GM12865 (cell line): ENCODE measurements at places on chromosomes 16 and 17.

DNA sequence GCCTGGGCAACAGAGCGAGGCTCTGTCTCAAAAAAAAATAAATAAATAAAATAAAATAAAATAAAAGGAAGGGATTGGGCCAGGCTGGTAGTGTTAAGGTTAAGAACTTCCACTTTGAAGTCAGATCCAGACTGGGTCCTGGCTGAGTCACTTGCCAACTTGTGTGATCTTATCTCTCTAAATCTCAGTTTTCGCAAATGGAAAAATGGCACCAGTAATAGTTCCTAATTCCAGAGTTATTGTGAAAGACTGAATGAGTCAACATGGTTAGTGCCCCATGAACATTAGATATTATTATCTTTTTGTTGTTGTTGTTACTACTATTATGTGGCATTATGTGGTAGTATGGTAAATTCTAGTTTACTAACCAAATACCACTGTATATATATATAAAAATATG is 188.0 kb upstream of the AXIN2 start:
- no peak for DNase-seq

DNA sequence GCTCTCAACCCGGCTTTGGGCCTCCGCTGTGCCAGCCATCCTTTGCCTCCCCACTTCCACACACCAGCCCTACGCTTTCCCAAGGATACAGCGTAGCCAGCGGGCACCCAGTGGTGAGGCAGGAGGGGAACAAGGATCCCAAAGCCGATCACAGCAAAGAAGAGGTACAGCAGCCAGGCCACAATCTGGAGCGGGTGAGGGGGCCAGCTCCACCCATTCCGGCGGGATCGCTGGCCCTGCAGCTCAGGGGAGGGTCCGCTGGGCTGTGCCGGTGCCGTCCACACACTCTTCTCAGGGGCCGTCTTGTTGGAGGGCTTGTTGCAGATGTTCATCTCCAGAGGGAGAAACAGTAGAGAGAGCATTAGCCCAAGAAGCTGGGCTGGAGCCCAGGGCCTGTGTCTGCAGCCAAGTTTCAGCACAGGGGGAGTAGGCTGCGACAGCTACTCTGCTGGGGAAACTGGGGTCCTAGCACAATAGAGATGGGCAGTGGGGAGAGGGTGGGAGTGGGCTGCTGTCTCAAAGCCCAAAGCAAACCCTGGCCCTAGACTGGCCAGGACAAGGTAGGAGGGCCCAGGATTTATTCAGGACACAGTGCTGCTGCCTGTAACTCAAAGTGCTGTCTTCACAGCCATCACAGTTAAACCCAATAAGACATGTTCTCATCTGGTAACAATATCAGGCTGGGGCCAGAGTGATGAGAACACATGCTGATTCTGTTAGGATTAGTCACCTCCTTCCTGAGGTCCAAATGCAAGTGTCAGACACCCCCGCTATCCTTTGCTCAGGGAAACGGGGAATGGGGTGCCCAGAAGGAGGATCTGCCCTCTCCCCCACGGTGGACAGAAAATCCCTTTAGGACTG is 9.9 kb downstream of the ZDHHC1 start:
- no peak for DNase-seq

GRCh38 chr17:34173241-34173640 is 81.8 kb upstream of the CCL2 start:
- DNase-seq: no peak

DNA sequence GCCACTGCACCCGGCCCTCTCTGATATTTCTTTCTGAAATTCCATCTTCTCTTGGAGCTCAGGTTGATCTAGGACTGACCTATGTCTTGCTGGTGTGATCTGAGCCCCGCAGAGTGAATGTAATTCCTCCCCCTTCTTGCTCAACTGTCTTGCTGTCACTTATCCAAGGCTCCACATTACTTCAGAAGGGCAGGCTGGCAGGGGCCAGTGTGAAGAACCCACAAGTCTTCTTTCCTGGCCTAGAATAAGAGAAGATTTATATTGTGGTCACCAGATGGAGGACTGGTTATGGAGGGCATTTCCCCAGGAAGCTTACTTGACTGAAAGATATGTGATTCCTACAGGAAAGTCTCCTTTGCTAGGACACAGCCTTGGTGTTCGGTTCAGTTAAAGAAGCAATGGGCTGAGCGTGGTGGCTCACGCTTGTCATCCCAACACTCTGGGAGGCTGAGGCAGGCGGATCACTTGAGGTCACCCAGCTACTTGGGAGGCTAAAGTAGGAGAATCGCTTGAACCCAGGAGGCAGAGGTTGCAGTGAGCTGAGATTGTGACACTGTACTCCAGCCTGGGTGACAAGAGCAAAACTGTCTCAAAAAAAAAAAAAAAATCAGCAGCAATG is 13.4 kb downstream of the ITGAL start:
- no peak for DNase-seq

- DNase-seq: peak; percentile 28
Observed at GRCh38 chr16:53773150-53773846, 69.3 kb downstream of the FTO start.

DNA sequence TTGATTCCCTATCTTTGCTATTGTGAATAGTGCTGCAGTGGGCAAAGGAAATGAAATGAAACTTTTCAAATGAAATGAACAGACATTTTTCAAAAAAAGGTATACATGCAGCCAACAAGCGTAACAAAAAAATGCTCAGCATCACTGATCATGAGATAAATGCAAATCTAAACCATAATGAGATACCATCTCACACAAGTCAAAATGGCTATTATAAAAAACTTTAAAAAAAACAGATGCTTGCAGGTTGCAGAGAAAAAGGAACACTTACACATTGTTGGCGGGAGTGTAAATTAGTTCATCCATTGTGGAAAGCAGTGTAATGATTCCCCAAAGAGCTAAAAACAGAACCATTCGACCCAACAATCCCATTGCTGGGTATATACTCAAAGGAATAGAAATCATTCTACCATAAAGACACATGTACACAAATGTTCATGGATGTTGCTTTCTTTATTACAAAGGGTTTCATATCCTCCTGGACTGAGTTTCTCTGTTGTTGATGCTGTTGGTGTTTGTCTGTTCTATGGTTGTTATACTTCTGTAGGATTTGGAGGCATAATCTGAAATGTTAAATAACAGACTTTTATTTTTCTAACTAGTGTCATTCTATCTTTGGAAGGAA is 99.3 kb upstream of the SOX9 start:
- no peak for DNase-seq

DNA sequence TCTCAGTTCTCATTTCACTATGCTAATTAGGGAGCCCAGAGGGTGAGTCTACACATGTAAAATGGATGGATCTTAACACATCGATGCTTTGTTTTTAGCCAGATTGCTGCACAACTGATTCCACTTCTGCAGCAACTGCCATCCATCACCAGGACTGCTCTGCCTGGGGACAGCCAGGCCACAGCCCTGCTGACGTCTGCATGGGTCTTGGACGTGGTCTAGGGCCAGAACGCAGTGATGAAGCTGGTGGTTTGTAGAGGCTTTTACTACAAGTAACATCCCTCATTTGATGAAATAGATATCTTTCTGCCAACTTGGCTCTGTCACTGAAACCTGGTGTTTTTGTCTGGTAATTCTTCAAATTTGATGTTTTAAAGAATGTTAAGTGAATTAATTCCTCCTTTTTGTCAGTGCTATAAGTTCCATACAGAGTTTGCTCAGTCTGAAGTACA is 50.6 kb downstream of the MARCHF10 start:
- DNase-seq: no peak

GRCh38 chr16:68091380-68092261 is 6.5 kb downstream of the NFATC3 start:
- no peak for DNase-seq

- no peak for DNase-seq
Observed at GRCh38 chr16:16774389-16774788, 395.4 kb downstream of the NPIPA7 start.

DNA sequence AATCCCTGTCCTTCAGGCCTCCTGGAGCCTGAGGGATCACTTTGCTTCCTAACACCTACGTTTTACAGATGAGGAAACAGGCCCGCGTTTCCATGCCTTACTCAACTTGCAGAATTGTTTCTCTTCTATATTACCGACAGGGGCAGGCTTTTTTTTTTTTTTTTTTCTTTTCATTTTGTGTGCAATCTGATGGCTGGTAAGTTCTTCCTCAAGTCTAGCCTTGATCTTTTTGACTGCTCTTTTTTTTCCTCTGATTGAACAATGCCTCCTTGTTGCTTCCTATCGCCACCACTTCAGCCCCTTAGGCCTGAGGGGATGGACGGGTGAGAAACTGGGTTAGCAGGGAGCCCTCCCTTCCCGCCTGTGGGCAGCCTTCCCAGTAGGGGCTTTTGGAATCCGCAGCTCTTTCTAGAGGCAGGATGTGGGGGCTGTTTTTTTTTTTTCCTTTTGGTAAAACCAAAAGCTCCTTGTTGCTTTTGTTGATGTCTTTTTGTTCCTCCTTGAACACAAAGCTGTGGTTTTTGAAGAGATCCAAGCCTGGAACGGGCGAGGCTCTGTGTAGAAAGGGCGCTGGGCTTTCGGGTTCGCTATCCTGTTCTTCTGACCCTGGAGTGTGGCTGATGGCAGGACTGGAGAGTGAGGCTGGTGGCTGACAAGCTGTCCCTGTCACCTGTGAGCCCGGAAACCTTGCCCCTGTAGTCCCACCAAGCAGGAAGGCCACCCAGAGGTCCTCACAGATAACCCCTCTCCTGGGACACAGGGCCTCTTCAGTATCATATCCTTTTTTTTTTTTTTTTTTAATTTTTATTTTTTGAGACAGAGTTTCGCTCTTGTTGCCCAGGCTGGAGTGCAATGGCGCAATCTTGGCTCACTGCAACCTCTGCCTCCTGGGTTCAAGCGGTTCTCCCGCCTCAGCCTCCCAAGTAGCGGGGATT is 14.0 kb downstream of the LASP1 start:
- no peak for DNase-seq

- peak; percentile 59 for DNase-seq
Observed at GRCh38 chr17:44556166-44556831, 985 bp upstream of the FZD2 start.

DNA sequence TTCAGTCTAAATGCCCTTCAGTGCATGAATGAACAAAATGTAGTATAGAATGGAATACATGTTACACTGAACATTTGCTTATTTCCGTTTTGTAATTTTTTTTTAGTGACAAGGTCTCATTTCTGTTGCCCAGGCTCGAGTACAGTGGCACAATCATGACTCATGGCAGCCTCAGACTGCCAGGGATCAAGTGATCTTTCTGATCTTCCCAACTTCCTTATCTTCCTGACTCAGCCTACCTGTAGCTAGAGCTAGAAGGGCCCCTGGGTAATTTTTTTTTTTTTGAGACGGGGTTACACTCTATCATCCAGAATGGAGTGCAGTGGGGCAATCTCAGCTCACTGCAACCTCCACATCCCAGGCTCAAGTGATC is 7.3 kb upstream of the SLX4 start:
- no peak for DNase-seq

DNA sequence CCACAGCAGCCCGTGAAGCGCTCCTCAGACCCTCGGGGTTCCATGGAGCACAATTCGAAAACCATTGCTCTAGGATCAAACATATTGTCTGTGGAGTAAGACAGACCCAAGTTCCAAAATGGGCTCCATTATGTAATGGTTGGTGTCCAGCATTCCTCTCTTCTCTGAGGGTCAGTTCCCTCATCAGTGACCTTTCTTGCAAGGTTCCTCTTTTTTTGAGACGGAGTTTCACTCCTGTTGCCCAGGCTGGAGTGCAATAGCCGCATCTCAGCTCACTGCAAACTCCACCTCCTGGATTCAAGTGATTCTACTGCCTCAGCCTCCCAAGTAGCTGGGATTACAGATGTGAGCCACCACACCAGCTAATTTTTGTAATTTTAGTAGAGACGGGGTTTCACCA is 28.4 kb downstream of the PLXDC1 start:
- DNase-seq: no peak

GRCh38 chr16:65772134-65772732 is 594.3 kb upstream of the CDH5 start:
- DNase-seq: no peak

DNA sequence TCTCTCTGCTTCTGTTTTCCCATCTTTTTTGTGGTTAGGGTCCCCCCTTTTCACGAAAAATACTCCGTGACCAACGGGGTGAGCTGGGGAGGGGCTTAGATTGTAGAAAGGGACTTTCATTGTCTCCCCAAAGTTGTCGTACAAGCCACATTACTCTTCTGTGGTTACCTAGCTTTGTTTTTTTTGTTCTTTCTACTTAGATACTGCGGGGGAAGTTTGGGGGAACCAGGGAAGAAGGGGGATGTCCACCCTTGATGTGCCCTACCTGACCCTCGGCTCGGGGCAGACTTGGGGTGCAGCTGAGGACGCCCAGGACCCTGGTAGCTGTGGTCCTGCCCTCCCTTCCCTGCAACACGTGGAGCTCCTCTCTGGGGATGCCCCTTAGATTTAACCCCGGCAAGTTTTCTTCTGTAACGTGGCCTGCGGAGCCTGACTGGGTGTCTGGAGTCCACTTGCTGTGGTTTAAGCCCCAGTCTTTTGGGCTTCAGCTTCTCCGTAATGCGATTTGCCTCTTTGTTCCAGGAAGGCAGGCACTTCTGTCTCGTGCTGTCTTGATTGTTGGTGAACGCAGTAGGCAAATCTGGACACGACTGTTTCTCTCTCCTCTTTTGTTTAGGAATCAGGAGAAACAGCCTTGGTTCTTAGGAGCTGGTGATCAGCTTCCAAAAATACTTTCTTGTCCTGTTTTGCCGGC is 892 bp downstream of the ABCC1 start:
- peak; percentile 61 for DNase-seq

DNA sequence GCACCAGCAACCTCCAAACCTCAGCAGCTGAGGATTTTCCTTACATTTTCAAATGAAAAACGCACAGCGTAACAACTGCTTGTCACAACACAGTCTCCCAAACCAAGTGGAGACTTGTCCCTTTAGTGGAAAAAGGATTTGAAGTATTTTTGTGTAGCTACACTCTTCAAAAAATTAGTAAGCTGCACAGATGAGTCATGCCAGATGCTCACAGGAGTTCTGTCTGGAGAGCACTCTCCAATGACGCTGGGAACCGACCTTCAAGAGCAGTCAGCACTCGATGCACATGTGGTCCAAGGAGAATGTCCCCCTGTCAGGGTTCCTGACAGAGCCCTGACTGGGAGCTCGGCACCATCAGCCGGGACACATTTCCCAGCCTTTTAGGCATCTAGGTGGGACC is 39.8 kb downstream of the MAP1LC3B start:
- DNase-seq: no peak

DNA sequence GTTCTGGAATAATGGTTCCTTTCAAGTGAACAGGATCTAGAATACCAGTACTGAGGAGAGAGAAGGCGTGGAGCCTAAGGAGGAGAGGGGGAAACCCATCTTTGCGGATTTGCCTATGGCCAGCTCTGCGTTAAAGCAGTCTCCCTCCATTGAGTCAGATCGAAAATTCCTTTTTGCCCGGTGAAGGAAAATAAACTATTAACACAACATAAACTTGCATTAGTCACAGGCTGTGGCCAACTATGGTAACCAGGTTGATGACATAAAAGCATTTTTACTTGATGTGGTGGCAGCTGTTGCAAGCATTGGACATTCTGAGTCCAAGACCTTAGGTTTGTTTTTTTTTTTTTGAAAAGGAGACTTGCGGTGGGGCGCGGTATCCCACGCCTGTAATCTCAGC is 8.9 kb downstream of the LDAF1 start:
- DNase-seq: no peak
